ENCODE measurements at places on chromosomes 7 and 10.

DNA sequence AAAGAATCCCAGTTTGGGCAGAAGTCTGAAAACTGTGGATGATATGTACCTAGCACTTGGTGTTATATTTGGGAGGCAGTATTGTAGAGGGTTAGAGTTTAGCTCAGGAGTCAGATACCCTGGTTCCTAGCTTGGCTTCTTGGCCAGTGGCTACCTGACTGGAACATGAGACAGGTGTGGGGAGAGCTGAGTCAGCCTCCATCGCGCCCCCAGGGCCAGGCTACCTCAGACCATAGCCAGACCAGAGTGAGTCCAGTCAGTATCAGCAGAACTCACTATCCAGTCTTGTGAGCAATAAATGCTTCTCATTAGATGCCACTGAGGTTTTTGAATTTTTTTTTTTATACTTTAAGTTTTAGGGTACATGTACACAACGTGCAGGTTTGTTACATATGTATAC lies 26.0 kb downstream of the CYP3A5 start:
- no peak for DNase-seq

GRCh38 chr10:125149680-125150047 lies 10.7 kb downstream of the CTBP2 start:
- DNase-seq = no peak

DNA sequence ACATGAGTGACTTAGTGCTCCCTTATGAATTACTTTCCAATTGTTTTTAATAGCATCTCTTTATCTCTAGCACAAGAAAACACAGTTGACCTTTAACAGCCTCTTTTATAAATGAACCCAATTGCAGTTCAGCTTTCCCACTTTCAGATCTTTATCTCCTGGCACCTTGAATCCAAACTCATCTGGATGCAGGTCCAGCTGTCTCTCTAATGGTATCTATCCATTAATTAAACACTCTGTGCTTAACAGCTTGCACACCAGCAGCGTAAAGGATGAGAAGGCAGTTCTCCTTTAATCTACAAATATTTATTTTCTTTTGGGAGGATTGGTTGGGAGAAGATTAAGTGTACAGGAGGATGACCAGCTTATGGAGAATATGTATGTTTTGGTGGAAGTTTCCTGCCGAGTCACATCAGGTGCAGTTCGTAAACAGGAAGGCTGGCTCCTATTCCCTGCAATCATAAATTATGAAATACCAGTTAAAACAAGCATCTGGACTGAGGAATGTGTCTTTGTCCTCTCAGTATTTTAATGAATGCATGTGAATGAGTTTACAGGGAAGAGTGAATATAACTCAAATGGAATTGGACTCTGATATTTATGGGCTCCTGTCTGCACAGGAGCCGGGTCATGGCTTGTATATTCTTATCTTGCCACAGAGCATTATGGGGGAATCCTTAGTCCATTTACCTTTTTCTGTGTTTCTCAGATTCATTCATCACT lies 232.7 kb downstream of the PHF14 start:
- DNase-seq = no peak

GRCh38 chr10:74683067-74683466 lies 143.3 kb upstream of the KAT6B start:
- no peak for DNase-seq

DNA sequence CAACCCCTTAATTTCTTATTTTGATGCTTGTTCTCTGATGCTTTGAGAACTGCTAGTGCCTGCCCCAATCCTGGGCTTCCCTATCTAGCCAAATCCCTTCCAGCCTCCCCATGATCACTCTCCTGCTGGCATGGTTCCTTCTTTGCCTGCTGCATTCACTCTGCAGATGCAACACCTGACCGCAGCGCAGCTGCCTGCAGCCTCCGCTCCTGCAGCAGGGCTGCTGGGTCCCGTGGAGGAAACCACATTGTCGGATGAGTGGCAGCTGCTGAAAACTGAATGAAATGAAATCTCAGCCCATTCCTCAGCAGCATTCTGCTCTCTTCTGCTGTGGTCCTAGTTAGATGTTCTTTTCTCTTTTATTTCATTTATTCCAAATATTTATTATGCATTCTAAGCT lies 320.3 kb downstream of the CCDC3 start:
- DNase-seq = no peak

GRCh38 chr10:117152668-117153067 lies 14.6 kb upstream of the VAX1 start:
- no peak for DNase-seq

- no peak for DNase-seq
These were observed 1.3 kb upstream of the GBX1 start for GRCh38 chr7:151168787-151169162.

DNA sequence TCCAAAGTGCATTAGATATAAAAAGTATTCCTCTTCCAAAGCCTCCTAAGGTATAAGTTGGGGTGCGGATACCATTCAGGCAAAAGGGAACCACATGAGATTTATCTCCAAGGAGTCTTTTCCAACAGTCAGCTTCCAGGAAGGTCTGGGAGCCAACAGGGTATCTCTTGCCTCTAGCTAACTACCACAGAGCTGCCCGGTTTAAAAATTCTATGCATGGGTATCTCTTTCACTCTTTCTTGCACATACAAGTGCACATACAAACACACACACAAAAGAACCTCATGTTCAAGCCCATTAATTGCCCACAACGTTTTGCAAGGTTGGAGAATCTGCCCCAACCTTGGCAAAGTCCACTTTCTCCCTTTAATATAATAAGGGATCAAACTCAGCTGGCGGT lies 80.7 kb downstream of the CDK6 start:
- no peak for DNase-seq

- no peak for DNase-seq
These were observed 48.7 kb downstream of the C1GALT1 start for GRCh38 chr7:7231000-7231399.

- DNase-seq = no peak
These were observed 8.5 kb downstream of the FAM53B start for GRCh38 chr10:124735491-124736286.

GRCh38 chr7:4958477-4959301 lies at the start of gene MMD2:
Gene MMD2, minus strand, starts transcription at chr7:4959187. Its CDS starts 170 bp downstream, at chr7:4959017.
- no peak for DNase-seq

Data from effector memory CD4-positive, alpha-beta T cell (primary cell).